ENCODE measurements at places on chromosomes 6 and 20.

GRCh38 chr20:63056236-63057170 lies 49.7 kb upstream of the BHLHE23 start:
- DNase-seq: peak; percentile 61

DNA sequence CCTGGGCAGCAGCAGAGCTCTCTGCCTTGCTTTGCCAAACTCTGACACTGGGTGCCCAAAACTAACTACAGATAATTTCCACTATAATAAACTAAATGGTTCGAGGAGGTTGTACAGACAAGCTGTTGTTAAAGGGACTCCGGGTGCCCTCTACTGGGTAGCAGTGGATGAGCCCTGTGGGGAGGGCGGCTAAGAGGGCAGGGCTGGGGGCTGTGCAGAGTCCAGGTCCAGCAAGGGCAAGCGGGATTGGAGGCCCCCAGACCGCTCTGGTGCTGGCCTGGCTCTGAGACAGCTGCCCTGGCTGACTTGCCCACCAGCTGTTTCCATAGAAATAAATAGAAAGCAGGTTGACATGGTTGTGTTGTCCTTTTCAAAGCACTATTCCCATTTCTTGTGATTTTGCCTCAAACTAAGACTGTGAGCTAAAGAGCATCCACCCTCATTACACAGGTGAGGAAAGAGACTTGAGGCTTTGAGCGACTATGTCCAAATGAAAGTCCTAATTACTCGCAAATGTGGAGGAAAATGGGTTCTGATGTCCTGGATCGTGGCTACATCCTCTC lies 167.6 kb upstream of the CST7 start:
- no peak for DNase-seq

GRCh38 chr6:158002249-158002950 lies 20.7 kb downstream of the SYNJ2 start:
- DNase-seq: no peak

GRCh38 chr6:151110576-151110905 lies 129.2 kb upstream of the AKAP12 start:
- no peak for DNase-seq

- no peak for DNase-seq
Observed at GRCh38 chr6:12001706-12002435, 10.2 kb upstream of the HIVEP1 start.

GRCh38 chr20:32400476-32400875 lies 42.3 kb downstream of the ASXL1 start:
- no peak for DNase-seq

DNA sequence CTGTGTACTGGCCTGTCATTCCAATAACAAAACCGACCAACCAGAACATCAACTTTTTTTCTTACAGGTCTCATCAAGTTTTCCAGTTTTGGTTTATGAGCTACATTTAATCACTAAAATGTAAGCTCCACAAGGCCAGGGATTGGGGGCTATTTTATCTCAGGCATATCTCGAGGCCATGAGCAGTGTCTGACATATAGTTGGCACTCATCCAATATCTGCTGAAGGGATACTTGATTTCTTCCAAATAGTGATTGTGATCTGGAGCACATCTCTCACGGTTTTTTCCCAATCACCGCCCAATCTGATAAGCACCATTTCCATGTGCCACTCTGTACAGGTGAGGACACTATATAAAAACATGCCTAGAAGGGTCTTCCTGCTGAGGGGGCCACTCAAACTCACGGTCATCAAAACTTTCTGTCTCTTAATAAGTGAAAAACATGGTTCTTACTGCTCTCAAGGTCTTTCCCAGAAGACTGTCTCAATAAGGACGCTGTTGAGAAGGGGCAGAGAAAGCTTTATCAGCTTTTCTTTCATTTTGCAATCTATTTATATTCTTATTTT lies 65.5 kb downstream of the MAN1A1 start:
- DNase-seq: no peak

DNA sequence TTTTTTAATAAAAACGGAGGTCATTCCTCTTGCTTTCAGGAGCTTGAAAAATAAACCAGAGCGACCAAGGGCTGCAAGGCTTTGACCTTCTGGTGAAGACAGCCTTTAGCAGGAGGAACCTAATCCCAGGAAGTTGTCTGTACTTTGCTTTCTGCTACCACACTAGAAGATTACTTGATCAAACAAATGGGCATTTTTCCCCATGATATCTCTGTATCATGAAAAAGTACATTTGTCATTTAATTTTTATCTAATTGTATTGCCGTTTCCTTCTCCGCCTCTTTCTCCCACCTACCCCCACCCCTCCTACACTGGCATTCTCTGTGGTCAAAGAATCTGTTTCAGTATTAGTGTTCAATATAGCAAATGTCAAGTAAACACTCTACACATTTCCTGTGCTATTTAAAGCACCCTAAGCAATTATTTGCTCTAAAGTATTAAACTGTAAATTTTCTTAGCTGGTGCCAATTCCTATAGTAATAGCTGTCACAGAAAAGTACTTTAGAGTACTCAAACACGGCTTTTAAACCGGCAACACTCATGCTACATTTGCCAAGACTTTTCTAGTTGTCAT lies 29.7 kb downstream of the ATXN1 start:
- no peak for DNase-seq

GRCh38 chr20:35648836-35649235 lies 15.9 kb downstream of the CPNE1 start:
- DNase-seq: no peak

DNA sequence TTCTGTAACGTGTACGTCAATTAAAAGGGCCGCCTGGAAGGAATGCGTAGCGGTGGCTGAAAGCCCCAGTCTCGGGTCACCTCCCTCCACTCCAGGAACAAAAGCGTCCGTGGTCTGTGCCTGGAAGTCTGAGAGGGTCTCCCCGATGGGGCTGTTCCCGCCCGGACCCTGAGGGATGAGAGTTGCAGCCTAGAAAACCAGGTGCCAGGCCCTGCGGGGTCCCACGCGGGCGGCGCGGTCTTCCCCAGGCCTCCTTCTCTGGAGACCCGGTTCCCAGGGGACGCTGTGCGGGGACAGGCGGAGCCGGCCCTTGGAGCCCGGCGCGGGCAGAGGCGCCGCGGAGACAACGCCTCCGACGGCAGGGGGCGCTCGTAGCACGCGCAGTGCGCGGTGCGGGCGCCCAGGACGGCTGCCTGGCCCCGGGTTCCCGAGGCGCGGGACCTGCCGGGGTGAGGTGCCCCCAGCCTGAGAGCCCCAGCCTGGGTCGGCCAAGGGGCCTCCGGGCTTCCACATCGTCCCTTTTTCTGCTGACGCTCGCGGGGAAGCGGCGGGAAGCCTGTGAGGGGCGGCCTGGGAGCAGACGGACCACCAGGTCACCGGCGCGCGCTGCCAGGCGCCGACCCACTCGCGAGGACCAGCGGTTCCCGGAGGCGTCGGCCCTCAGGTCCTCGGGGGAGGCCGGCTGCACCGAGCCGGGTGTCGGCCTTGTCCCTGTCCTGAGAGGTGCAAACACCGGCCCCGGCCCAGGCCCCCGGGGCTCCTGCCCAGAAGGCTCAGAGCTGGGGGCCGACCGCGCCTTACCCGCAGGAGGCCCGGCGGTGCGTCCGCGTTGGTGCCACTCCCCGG lies 5.3 kb upstream of the FOXC1 start:
- DNase-seq: peak; percentile 45

DNA sequence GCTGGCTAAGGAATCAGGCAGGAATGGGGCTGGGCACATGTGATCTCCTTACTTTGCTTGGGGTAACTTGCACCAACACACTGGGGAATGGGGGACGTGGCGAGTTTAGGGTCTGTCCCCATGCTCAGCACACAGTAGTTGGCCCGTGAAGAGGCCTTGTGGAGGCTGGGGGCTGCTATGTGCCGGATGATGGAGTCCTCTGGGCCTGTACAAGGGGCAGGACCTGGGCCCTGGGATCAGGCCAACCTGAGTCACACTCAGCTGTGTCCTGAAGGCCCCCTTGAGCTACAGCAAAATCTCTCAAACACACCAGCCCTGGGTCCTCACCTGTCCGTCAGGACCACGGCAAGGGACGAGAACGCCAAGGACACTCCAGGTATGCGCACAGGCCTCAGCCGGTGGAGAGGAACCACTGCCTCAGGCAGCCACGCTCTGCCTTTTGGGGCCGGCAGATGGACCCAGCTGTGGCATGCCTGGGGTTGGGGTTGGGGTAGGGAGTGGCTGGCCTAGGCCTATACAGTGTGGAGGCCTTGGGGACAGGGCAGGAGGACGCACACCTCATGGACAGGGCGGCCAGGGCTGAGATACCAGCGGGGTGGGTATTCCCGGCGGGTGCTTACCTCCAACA lies 11.1 kb downstream of the UCKL1 start:
- no peak for DNase-seq
